ENCODE measurements at places on chromosomes 16 and 17.
A peak's percentile ranks its signal among the peaks of the same experiment; 100 is the strongest.

DNA sequence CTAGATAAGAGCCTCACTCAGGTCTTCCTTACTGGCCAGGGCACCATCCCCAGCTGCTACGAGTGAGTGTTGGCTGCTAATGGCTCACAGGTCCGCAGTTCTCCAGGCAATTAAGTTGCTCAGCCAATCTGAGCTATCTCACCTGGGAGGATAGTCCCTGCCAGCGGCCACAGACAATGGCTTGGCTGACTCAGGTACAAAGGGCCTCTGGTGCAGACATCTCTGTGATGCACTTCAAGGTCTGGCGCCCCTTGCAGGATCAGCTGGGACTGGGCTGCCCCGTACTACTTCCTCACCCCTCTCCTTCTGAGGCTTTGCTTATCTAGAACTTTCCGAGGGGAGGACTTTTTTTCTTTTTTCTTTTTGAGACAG is 49.2 kb upstream of the EMP2 start:
- DNase-seq = no peak

DNA sequence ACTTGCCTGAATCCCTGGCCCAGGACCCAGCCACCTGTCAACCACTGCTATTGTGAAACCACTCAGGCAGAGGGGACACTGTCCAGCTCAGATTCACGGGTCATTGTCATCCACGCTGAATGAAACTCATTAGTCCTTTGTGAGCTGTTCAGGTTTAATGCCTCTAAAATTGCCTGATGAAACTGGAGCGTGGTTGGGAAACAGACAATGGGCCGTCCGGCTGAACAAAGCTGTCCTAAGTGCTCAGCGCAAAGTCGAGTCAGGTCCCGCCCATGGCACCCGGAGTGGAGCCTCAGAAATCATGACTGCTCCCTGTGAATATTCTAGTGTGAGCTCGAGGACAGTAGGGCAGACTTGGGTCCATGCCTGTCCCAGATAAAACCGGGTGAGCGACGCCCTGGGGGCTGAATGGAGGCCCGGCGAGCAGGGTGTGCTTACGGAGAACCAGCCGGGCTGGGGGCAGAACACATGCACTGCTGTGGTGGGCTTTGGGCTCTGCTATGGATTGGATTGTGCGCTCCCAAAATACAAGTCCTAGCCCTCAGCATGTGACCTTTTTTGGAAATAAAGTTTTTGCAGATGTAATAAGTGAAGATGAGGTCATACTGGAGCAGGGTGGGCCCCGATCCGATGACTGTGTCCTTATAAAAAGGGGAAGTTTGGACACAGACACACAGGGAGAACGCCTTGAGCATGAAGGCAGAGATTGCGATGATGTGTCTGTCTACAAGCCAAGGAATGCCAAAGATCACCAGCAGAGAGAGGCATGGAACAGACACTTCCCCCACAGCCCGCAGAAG is 12.9 kb upstream of the CMIP start:
- DNase-seq = peak; percentile 97

GRCh38 chr16:83887080-83887479 is 11.8 kb upstream of the MLYCD start:
- peak; percentile 30 for DNase-seq

- DNase-seq = peak; percentile 33
These were observed 195.2 kb downstream of the MAP2K6 start for GRCh38 chr17:69609473-69610305.

DNA sequence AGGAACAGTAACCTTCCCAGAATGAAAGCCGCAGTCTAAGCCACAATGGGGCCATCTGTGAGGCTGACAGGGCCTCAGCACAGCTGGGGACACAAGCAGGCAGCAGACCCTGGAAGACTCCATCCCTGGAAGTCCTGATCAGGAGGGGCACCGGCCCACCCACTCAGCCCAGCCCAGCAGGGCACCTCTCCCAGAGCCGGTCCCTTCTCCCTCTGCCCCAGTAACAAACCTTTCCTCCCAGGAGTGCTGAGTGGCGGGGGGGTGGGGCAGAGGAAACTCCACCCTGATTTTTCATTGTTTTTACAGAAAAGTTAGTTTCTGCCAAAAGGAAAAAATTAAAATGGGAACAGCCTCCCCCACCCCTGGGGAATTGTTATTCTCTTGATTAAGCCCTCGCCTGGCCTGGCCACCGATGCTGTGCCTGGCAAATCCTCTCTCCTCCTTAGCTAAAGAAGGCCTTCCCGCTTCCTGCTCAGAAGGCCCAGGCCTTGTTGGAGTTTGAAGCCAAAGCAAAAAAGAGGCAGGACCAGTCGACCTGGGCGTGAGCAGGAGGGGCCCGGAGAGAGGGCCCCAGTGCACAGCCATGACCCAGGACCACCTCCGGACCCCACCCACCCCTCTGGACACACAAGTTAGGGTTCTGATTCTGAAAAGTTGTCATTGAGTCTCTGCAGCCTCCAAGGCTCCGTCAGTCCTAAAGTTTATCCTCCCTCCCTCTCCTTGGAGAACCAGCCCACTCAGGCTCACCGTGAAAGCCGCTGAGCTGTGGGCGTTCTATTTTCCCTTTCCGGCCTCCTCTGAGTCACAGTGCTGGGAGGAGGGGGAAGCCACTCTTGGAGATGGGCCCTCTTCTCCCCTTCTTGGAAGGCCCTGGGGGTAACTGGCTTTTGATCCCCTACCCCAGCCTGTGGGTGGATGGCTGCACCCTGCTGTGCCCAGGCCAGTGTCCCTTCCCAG is 128.4 kb upstream of the TNRC6C start:
- DNase-seq = peak; percentile 86

- DNase-seq = peak; percentile 95
These were observed 99.1 kb upstream of the CIBAR2 start for GRCh38 chr16:85211271-85211801.

- peak; percentile 64 for DNase-seq
These were observed 226.5 kb downstream of the PMP22 start for GRCh38 chr17:15038656-15039055.

GRCh38 chr16:11117576-11118211 is 138.3 kb downstream of the SOCS1 start:
- DNase-seq = no peak

DNA sequence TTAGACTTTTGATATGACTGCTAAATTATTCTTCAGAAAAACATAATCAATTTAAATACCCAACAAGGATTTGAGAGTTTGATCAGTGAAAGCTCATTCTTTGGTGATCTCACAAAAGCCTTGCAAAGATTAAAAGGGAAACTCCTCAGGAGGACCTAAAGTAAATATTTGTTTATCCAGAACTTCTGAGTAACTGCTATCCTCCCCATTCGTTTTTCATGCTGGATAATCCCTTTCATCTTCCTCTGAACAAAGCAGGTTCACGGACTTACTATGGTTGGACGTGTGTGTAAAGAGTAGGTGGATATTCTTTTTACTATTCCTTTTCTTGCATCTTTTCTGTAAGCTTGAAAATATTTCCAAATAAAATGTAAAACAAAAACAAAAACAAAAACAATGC is 124.7 kb downstream of the CPPED1 start:
- no peak for DNase-seq

DNA sequence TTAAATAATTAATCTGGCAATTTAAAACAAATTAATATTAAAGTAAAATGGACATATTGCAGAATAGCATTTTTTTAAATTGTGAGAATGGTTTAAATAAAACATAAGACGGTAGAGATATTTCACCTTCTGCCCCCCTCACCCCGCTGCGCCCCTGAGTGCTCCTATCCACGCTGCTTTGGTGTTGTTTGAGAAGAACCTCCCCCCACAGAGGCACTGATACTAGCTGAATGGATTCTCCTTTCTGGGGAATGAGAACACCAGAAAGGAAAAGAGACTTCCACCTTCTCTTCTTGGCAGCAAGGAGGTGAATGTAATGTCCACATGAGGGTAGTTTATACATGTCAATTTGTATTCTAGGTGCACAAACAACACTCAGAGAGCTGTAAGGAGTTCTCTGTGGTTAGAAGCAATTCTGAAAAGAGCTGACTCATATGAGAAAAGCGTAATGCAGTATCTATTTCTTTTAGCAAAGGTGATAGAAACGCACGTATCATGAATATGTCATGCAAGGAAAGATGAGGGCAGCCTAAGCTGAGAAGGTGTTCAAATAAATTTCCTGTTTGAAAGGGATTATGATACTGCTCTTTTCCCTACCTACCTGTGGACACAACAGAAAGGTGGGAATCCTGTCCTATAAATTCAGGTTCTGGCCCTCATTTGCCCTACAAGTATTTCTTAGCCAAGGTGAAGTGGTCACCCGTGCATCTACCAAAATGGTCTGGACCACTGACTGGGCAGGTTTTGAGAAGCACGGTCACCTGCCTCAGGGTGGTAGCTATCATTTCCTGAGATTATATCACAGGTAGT is 126.9 kb downstream of the PARN start:
- no peak for DNase-seq

DNA sequence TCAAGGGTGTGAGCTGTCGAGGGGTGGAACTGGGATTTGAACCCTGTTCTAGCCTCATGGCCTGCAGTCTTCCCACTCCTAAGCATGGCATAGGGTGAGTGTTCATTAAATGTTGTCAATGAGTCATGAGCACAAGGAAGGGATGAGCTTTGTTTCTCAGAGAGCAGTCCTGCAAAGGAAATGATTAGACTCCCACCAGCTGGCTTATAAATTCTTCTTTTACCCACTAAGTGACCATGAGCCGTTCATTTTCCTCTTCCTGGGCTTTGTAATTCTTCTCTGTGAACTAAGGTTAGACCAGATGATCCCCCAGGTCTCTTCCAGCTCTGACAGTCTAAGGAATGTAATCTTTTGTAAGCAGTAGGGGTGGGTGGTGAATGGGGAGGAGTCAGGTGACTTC is 47.9 kb upstream of the HNF1B start:
- peak; percentile 68 for DNase-seq

- no peak for DNase-seq
These were observed 70.9 kb downstream of the GNAO1 start for GRCh38 chr16:56262148-56262547.

- no peak for DNase-seq
These were observed 832.3 kb upstream of the GOT2 start for GRCh38 chr16:59566446-59566845.

GRCh38 chr17:29588562-29589411 is 661 bp downstream of the GIT1 start:
- no peak for DNase-seq

- DNase-seq = no peak
These were observed 70.5 kb upstream of the RASL10B start for GRCh38 chr17:35660902-35661301.

DNA sequence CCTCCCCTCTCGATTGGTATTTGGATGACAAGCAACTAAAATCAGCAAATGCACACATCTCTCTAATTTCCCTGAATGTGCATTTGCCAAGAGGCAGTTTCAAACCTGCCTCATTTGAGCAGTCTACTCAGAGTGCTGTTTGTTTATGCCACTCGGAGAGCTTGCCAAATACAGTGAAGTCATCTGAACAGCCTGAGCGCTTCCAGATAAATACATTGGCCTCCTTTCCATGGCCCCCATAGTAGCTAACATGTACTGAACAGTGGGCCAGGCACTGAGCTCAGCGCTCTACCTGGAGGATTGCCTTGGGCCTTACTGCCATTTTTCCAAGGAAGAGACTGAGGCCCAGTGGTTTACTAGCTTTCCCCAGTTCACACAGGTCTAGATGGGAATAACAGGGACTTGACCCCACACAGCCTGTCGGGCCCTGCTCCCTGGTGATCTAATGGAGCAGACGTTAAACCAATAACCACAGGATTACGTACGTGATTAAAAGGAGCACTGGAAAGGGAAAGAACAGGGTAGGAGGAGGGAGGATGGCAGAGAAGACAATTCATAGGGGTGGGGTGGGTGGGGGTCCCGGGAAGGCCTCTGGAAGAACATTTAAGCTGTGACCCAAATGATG is 18.7 kb upstream of the ANKRD40CL start:
- no peak for DNase-seq

DNA sequence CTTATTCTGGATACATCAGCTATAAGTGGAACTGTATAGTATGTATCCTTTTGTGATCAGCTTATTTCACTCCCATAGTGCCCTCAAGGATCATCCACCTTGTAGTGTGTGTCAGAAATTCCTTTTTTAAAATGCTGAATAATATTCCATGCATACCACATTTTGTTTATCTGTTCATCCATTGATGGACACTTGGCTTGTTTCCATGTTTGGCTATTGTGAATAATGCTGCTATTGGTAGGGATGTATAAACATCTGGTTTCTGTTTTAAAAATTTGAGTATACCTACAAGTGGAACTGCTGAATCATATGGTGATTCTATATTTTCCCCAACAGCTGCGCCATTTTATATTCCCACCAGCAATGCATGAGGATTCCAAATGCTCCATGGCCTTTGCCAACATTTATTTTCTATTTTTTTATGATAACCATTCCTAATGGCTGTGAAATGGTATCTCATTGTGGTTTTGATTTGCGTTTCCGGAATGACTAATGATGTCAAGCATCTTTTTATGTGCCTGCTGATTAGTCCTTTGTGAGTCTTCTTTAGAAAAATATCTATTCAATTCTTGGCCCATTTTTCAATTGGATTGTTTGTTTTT is 11.6 kb downstream of the RCVRN start:
- peak; percentile 54 for DNase-seq

All from fibroblast of skin of back (primary cell).